Heart left ventricle (tissue), 16 donors: ENCODE measurements at places on chromosomes 16 and 17. TPM values are rescaled to one million over a fixed set of nuclear protein-coding genes. Genes with fewer than 3 reads are reported as not detected.

- DNase-seq = no peak
Observed at GRCh38 chr16:67561501-67561823, 864 bp upstream of the CTCF start.

DNA sequence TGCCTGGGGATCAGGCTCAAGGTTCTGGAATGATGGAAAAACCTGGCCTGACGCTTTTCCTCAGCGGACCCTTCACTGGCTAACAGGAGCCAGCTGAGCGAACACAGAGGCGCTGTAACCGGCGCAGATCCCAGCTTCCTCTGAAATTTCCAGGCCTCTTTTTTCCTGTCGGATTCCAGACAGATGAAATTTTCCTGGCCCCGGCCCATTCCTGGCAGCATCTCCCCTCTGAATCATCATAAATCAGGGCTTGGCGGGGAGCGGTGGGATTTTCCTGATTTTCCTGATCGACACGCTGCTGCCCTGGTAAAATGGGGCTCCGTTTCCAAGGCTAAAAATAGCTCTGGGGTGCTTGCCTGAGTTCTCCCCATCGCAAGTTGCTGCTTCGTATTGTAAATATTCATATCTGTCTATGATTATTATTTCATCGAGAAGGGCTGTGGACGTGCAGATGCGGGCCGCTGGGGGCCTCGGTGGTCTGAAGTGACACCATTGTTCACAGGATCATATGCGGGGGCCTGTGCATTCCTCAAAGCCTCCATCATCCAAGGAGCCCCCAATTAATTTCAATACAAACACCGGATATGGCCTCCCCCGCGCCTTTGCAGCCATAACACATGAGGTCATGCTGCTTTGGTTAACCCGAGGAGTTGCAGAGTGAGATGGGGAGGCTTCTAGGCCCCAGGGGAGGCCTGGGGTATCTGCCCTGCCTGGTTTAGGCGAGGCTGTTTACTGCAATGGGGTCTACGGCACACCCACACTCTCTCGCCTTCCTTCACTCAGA is 45.8 kb upstream of the ETV4 start:
- DNase-seq = peak; percentile 89

DNA sequence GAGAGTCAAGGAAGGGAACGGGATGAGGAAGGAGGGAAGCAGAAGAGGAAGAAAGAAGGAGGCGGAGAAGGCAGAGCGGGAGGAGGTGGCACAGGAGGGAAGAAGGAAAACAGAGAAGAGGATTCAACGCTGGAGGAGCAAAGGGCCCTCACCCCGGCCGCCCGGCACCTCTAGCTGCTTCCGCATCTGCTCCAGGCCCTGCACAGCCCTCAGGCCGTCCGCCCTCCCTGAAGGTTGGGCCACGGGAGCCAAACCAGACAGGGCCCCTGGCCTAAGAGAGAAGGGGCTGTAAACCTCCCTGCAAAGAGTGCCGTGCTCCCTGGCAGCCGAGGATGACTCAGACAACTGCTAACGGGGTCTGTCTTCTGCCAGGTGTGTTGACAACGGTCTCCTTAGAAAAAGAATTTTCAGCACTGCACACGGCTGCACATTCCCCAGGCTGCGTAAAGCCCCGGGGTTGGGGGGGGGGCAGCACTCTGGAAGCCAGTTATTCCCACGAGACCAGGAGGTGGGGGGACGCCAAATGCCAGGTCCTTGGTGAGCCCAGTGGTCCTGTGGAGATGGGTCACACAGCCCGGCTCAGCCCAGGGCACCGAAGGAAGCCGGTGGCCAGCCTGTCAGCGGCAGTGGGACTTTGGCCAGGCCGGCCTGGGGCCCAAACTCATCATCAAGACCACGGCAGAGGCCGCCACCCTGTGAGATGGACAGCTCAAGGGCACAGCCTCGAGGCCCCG is 29.1 kb downstream of the MRM3 start:
- DNase-seq = no peak

DNA sequence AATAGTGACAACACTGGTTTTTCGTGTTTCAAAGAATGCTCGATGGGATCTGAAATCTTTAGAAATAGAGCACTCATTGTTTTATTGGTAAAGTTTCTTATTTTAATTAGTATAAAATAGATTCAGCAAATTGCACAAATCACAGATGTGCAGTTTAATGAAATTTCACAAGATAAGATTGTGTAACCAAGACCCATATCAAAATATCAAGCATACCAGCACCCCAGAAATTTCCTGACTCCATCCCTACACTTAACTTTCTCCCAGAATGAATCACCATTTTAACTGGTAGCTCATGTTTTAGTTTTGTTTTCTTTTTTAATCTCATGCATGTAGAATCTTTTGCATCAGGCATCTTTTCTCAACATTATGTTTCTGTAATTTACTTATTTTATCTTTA is 185.9 kb downstream of the KCNJ2 start:
- DNase-seq = no peak

GRCh38 chr17:3035968-3036280 is 27.5 kb downstream of the OR1D5 start:
- no peak for DNase-seq

- peak; percentile 92 for DNase-seq
Observed at GRCh38 chr16:30409125-30410060, 2.0 kb downstream of the ZNF771 start.

DNA sequence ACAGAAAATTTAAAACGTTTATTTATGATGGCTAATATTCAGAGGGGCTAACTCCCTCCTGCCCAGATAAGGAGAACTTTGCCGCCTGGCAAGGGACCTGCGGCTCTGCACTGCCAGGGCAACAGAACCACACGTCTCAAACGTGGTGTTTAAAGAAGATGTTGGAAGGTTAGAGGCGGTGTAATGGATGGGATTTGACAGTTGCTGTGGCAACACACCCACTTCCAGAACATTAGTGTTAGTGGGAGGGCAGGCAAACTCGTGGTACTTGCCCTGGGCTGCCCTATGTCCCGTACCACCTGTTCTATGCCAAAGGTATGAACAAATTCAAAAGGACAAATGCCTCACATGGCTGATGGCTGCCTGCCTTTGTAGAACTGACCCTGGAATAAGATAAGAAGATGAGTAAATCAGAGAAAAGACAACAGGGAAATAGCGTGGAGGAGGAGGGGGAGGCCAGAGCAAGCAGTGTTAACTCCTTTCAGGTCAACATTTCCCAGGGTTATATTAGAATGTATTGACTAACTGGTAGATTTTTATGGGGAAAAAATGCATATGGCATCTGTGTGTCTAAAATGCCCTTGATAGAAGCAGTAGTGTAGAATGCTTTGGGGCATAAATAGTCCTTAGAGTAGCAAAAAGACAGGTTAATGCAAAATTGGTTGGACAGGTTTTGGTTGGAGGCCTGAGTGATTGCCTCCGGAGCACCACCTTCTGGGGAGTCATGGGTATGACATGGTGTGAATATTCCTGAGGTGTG is 30.8 kb downstream of the HLF start:
- peak; percentile 49 for DNase-seq

DNA sequence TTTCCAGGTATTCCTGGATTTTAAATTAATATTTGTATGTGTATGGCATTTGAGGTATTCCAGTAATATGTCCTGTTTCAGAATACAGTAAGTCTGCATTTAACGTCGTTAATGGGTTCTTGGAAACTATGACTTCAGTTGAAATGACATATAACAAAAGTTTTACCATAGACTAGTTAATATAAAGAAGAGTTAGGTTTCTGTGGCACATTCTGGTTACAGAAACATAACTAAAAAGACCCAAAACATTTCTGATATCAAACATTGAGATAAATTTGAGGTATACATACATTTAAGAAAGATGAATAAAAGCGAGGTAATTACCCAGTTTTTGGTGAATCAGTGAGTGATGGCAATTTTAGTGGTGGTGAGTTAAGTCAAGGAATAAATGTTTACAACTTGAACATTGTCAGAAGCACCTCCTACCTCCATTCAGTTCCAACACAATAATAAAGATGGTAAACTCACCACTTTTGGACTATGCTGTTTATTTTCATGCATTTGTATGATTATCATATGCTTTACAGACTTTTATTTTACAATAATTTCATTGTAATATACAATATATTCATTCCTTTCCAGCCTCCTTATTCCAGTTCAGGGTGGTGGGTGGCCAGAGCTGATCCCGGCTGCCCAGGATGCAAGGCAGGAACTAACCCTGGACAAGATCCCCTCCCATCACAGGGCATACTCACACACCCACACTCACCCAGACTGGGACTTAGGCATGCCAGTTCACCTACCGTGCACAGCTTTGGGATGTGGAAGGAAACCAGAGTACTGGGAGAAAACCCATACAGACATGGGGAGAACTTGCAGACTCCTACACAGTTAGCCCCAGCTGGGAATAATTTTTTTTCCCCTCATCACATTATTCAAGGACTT is 9.7 kb downstream of the LUC7L3 start:
- no peak for DNase-seq

- DNase-seq = no peak
Observed at GRCh38 chr17:29193146-29193545, 12.9 kb upstream of the MYO18A start.

GRCh38 chr17:77352996-77353395 is 212.2 kb downstream of the SEC14L1 start:
- no peak for DNase-seq

DNA sequence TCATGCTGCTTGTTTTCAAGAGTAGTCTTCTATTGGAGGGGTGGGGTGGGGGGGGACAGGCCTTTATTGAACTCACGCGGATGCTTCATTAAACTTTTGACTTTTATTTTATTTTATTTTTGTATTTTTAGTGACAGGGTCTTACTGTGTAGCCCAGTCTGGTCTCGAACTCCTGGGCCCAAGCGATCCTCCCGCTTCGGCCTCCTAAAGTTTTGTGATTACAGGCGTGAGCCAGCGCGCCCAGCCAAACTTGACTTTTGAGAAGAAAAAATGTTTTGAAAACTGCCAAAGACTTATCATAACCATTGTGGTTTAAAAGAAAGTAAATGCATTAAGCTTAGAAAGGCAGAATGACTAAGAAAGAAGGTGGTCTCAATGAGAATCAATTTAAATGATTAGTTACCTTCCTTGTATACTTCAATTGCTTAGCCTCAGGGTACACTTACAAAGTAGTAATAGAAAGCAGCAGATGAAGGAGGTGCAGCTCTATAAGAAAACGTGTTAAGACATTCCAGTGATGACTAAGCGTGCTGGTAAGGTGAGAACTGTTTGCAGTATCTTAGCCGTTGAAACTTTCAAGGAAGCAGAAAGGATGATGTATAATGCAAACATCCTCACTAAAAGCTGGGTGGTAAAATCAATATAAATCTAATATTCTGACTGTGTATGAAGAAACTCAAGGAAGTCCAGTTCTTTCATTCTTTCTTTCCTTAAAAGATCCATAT is 1.2 kb downstream of the AP2B1 start:
- DNase-seq = no peak

- no peak for DNase-seq
Observed at GRCh38 chr17:62895320-62896301, 70.4 kb upstream of the TANC2 start.

DNA sequence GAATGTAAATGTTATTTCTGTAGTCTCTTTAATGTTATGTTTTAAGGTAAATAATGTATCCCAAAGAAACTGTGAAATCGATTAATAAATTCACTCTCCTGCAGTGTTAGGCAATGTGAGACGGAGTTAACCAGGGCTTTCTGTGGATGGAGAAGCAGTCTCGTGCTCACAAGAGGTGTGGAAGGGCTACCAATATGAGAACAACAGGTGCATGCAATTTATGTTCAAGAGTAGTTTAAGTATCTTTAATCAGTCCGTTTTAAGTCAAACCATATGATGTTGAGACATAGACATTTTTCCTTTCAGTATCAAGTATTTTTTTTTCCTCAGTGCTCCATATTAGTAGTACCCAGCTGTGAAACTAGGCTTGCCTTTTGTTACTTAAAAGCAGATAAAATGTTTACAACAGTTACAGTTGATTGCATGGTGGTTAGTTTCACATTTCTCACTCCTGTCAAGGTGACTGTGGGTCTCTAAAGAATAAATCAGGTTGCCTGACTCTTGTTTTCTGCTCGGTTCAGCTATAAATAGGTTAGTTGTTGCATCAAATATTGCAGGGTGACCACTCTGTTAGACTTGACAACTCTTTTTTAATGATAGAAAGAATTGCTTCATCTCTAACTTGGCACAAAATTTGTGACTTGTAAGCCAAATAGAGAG is 54.4 kb downstream of the COX10 start:
- no peak for DNase-seq

- DNase-seq = no peak
Observed at GRCh38 chr17:53696286-53696685, 126.4 kb upstream of the KIF2B start.

GRCh38 chr17:63132459-63132911 is 166.4 kb downstream of the TANC2 start:
- DNase-seq = no peak

- no peak for DNase-seq
Observed at GRCh38 chr16:51201604-51202003, 50.5 kb upstream of the SALL1 start.

DNA sequence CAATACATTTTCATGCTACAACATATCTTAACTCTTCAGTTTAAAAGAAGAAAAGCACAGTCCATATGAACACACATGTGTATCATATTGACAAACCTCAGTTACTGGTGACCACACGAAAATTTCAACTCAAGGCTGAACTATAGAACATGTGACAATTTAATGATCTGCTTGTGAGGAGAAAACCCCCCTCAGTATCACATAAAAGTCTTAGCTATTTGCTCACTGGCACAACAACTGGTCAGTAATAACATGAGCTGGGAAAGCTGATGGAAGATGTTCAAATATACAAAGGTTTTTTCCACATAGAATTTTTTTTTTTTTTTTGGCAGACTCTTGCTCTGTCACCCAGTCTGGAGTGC is 19.5 kb downstream of the ZNF652 start:
- DNase-seq = no peak

- DNase-seq = peak; percentile 91
Observed at GRCh38 chr17:29140051-29140621, 40.1 kb downstream of the MYO18A start.

Gene TSPAN10
- 0.07 TPM for polyA plus RNA-seq

Gene SMTNL2
- 2.1 TPM for polyA plus RNA-seq

Gene NECAB2
- polyA plus RNA-seq = 2.1 TPM

Gene SLC47A2
- polyA plus RNA-seq = not detected

Gene LLGL2
- polyA plus RNA-seq = 8.1 TPM

Gene AOC2
- polyA plus RNA-seq = 0.50 TPM

Gene CD79B
- polyA plus RNA-seq = 6.3 TPM

Gene HOXB7
- polyA plus RNA-seq = 0.46 TPM

Gene DNAH9
- polyA plus RNA-seq = not detected

Gene KRTAP2-2
- not detected for polyA plus RNA-seq

Gene ABCA10
- 13.8 TPM for polyA plus RNA-seq

Gene MT1F
- 1.3 TPM for polyA plus RNA-seq
